ENCODE measurements at places on chromosomes 3 and 15. TPM values are rescaled to one million over a fixed set of nuclear protein-coding genes. Genes with fewer than 3 reads are reported as not detected.
A peak's percentile ranks its signal among the peaks of the same experiment; 100 is the strongest.

Gene PRRT3
- total RNA-seq: 1.3 TPM

Gene BFSP2
- not detected for total RNA-seq

Gene IMPG2
- total RNA-seq: 0.26 TPM

Gene OXTR
- total RNA-seq: 0.63 TPM

- DNase-seq: no peak
- H3K27me3 ChIP-seq: no peaks in the 10 kb centered on the region
- H3K36me3 ChIP-seq: peaks cover 29% of the 10 kb centered on the region
- no peak overlapping the region for H3K4me3 ChIP-seq
- no peak overlapping the region for H3K27ac ChIP-seq
These were observed 64.9 kb upstream of the MYO5C start for GRCh38 chr15:52360229-52361203.

DNA sequence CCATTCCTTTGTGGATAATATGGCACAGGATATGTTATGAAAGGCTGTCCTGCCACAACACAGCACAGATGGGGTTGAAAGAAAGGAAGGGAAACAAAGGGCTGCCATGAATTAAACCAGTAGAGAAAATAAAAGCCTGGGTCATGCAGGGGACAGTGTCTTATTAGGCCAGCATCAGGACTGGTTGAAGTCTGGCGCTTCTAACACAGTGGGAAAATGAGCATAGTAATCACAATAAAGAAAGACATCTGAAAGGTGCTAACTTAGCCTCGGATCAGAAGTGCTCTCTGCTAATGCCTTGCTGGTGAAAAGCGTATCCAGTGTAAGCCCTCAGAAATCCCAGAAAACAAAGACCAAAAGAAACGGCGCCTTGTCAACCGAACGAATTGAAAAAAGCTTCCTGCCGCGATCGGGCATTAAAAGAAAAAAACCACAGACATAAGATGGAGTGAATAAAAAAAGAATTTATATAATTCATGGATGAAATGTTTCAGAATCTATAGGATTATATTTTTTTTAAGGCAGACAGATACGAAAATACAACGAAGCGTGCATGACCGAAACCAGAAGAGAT, 566 bp upstream of the MKRN3 start:
- H3K4me3 ChIP-seq: no peak overlapping the region
- H3K27ac ChIP-seq: no peak overlapping the region

DNA sequence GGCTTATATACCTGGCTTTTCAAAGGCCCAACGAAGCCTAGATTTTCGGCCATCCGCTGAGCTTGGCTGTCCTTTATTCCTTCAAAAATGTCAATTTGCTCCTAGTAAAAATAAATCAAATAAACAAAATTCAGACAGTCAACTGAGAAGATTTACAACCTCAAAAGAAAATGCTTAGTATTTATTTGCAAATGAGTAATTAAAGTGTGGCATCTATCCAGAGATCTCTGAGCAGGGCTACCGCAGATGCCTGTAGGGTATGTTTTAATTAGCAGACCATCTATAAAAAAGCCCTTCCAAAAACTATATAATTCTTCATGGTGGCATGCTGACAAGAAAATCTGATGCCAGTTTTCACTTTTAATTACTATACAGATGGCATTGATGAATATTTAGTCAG, 136.2 kb downstream of the SUCLG2 start:
- no peak overlapping the region for H3K4me3 ChIP-seq
- H3K4me1 ChIP-seq: no peaks in the 10 kb centered on the region
- no peak overlapping the region for H3K27ac ChIP-seq

- H3K27ac ChIP-seq: no peak overlapping the region
- H3K27me3 ChIP-seq: no peaks in the 10 kb centered on the region
- H3K36me3 ChIP-seq: no peaks in the 10 kb centered on the region
- peaks cover 4% of the 10 kb centered on the region for H3K4me1 ChIP-seq
These were observed 21.7 kb upstream of the ARHGEF3 start for GRCh38 chr3:56823421-56823926.

DNA sequence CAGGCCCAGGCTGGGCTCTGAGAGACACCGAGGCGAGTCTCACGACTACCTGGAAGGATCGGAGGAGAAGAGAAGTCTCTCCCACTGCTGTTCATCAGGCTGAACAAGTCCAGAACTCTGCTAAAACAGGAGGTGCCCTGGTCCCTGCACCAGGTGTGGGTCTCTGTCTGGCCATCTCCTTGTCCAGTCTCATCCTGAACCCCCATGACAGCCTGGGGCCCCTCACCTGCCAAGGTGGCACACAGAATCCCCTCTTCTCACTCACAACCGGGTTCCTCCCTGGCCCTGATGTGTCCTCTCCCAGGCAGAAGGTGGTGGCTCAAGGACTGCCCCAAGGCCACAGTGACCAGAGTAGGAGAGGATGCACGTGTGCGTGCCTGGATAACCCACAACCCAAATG, 34.1 kb downstream of the WNT7A start:
- H3K27me3 ChIP-seq: no peaks in the 10 kb centered on the region
- H3K4me1 ChIP-seq: peaks cover 16% of the 10 kb centered on the region
- no peak for DNase-seq

DNA sequence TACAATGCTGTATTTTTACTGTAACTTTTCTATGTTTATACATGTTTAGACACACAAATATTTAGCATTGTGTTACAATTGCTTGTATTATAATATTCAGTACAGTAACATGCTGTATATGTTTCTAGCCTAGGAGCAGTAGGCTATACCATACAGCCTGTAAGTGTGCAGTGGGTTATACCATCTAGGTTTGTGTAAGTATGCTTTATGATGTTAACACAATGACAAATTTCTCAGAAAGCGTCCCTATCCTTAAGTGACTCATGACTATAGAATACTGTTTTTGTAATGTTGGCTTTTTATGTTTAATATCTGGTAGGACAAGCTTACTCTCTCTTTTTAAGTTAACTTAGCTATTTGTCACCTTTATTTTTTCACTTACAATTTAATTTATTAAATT, 127.5 kb upstream of the THRB start:
- H3K27ac ChIP-seq: no peak overlapping the region
- no peaks in the 10 kb centered on the region for H3K36me3 ChIP-seq
- no peaks in the 10 kb centered on the region for H3K27me3 ChIP-seq
- no peak overlapping the region for H3K4me3 ChIP-seq
- no peak for DNase-seq

DNA sequence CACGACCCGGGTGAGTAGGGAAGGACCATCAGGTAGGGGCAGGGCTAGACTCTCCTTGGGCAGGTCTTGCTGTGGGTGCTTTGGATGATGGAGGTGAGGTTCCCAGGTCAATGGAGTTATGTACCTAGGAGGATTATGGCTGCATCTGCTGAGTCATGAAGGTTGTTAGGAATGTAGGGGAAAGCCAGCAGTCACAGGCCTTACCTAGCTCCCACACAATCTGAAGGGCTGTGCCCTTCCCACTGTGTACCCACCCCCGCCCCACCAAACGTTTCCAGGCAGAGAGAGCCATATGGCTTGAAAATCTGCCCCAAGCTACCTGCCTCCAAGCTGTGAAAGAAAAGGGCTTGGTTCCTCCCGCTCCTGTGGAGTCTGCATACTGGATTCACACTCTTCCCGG, 573.4 kb upstream of the DPPA4 start:
- no peak overlapping the region for H3K4me3 ChIP-seq
- H3K4me1 ChIP-seq: no peaks in the 10 kb centered on the region
- no peak overlapping the region for H3K27ac ChIP-seq
- DNase-seq: no peak
- no peaks in the 10 kb centered on the region for H3K27me3 ChIP-seq
- no peaks in the 10 kb centered on the region for H3K36me3 ChIP-seq

DNA sequence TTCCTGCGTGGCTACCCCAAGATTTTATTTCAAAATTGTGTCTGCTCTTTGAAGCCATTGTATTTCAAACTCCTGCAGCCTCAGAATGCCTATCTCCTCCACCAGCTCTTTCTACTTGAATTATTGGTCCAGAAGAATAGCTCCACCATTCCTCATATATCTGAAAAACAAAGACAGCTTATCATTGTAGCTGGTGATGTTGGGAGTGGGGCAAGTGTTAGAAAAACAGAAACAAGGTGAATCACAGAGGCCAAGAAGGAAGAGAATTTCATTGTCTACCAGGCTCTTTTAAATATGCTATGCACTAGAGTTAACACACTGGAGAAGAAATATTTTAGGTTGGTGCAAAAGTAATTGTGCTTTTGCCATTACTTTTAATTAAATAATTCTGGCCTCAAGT, 307.9 kb upstream of the ROPN1 start:
- H3K36me3 ChIP-seq: peaks cover 5% of the 10 kb centered on the region
- no peak overlapping the region for H3K27ac ChIP-seq
- H3K27me3 ChIP-seq: peaks cover 100% of the 10 kb centered on the region
- DNase-seq: no peak
- H3K4me1 ChIP-seq: no peaks in the 10 kb centered on the region

DNA sequence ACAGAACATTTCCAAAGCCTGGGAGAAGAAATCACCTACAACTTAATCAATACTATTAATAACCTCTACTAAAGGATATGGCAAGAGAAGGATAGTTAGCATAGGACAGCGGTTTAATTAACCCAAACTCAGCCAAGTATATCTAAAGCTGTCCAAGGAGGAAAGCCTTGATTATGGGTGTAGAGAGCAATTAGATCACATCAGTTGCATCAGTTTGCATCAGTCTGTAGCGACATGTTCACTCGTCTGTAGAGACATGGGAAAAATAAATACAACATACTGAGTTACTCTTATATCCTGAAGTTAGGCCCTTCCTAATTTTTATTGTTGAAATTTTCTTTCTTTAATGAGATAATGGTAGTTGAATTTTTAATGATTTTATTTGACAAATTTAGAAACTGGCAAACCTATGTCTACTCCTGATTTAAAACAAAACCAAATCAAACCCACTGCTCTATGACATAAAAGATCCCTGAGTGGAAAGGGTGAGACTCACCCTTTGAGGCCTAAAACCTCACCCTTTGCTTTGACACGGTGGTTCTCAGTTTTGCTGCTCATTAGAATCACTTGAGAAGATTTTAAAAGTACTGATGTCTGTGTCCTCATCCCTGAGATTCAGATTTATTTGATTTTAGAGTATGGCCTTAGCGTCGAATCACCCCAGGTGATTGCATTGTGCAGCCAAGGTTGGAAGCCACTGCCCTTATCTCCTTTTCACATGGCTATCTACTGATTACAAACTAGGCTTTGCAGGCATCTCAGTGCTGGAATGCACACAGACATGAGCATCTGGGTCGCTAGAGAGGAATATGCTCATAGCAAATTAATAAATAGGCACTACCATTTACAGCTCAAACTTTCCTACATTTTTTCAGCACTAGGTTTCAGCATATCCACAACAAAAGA, 2.8 kb upstream of the CLRN1 start:
- no peaks in the 10 kb centered on the region for H3K36me3 ChIP-seq
- H3K27ac ChIP-seq: no peak overlapping the region
- H3K27me3 ChIP-seq: peaks cover 32% of the 10 kb centered on the region
- peaks cover 14% of the 10 kb centered on the region for H3K4me1 ChIP-seq
- H3K4me3 ChIP-seq: no peak overlapping the region

DNA sequence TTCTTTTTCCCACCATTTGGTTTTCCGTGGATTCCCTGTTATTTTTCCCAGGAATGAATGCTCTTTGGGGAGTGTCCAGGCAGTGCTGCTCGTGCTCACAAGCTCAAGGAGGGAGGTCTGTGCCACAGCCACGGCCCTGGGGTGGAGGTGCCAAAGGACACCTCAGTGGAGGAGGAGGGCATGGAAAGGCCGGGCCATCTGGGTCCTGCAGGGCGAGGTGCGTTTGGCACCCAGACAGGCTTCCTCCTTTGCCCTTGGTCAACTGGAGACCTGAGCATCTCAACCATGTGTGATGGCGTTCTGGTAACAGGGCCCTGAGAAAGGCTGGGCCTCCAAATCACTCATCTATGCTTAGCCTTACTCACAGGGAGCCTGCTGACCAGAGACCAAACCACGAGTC, 25.4 kb downstream of the KY start:
- H3K4me1 ChIP-seq: no peaks in the 10 kb centered on the region
- no peaks in the 10 kb centered on the region for H3K36me3 ChIP-seq
- no peak overlapping the region for H3K4me3 ChIP-seq

GRCh38 chr3:40524222-40524567, 565 bp upstream of the ZNF621 start:
- peaks cover 20% of the 10 kb centered on the region for H3K4me1 ChIP-seq
- no peaks in the 10 kb centered on the region for H3K27me3 ChIP-seq
- peak overlapping the region; percentile 90 for H3K4me3 ChIP-seq
- no peak for DNase-seq

Data from MCF 10A (cell line).